ENCODE measurements at places on chromosomes 3 and 15.

- DNase-seq, result no peak
Measured at GRCh38 chr3:55815262-55815661, 328.2 kb upstream of the WNT5A start.

GRCh38 chr3:99704417-99704816 is 66.0 kb downstream of the COL8A1 start:
- no peak for DNase-seq

GRCh38 chr15:29312387-29312786 is 42.8 kb upstream of the NSMCE3 start:
- no peak for DNase-seq

DNA sequence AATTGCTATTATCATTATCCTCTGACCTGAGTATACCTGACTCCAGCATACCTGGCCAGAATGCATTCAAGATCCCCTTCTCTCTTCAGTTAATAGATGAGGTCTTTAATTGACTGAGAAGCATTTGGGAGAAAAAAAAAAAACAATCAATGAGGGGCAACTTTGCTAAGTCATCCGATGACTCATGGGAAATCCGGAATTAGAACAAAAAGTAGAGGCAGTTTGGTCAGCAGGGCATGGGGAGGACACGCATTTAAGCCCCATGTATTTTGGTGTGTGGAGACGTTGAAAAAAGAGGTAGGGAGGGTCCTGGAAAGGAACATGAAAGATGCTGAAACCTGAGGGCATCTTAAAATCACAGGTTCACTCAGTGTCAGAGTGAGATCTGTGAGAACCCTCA is 256.2 kb downstream of the RORA start:
- DNase-seq, result no peak

GRCh38 chr3:184361532-184361931 is at the start of the genes CLCN2 and POLR2H:
Gene CLCN2 (minus strand): TSS chr3:184361605. CDS start chr3:184361479, 126 bp downstream.
Gene POLR2H (plus strand): TSS chr3:184361710. CDS start chr3:184363493, 1,783 bp downstream.
- no peak for DNase-seq

All from activated T-cell treated with anti-CD3 and anti-CD28 coated beads for 48 hours (primary cell).